ENCODE measurements at places on chromosomes 16 and 17.

DNA sequence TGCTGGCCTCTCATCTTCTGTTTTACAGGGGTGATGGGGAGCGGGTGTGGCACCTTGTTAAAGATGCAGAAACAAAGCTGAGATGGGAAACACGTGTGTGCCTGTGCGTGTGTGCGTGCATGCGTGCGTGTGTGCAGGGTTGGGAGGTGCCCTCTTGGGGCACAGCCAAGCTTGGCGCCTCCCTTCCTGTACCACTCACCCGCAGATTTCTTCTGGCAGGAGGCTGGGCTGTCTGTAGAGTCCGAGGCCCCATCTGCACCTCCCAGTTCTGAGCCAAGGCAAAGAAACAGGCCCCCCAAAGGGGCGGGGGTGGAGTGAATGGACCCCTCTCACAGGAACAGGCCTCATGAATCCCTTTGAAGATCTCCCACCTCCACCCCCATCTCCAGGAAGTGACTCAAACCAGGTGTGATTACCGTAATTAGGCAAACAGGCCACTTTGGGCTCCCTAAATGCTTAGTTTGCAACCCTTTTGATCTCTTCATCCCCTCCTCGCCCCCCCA is 20.9 kb downstream of the TNS4 start:
- H3K4me3 ChIP-seq: peak overlapping the region; percentile 86
- peaks cover 12% of the 10 kb centered on the region for H3K36me3 ChIP-seq

DNA sequence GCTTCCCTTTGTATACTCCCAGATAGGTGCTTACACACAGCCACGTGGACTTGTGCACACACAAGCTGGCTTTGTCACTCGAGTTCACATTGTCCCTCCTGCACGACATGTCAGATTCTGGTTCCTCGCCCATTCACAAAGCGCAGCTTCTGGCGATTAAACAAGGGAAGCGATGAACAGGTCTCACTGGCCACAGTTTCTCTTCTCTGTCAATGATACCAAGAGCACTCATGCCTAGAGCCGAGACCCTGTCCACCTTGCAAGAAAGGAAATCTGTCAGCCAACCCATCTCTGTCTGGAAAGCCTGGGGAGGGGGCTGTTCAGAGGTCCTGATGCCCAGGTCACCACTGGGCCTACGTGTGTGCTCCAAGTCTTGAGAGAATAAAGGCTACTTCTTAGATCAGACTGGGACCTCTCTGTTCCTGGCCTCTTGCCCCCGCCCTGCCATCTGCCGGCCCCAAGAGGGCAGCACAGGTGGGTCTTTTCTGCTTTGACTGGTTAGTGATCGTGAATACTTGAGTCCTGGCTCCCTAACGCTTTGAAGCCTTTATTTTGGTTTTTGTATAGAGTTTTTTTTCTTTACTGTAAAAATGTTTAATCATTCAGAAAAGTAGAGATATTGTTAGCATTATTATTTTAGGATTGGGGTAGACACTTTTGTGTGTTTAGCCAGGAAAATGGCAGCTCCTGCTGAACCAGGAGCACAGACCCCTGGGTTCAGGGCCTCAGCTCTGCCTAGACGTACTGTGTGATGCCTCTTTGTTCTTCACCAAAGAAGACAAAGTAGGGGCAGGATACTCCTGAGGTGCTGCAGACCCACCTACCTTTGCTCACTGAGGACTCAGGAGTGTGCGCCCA is 104.7 kb downstream of the MRM1 start:
- H3K36me3 ChIP-seq: no peaks in the 10 kb centered on the region
- peak; percentile 65 for DNase-seq
- no peak overlapping the region for H3K4me3 ChIP-seq
- H3K27me3 ChIP-seq: peaks cover 18% of the 10 kb centered on the region

DNA sequence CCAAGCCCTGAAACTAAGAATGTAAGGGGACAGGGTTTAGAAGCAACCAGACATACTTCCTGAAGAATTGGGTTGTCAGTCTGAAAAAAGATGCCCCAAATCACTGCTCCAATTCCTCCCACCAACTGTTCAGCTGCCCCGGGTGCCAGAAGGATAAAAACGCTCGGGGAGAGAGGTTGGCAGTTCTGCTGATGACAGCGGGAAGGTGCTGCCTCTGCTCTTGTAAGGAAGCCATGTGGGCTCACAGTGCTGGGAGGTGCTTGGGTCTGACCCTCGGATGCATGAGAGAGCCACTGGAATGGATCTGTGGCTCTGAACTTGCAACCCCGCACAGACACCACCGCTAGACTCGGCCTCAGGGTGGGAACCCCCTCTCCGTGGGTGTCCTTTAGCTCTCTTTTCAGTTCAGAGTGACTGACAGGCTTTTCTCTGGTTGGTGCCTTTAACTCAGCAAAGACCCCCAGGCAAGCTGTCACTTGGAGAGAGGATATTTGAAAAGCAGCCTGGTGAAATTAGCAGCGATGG is 364.8 kb upstream of the RBFOX1 start:
- no peak overlapping the region for H3K27ac ChIP-seq
- H3K36me3 ChIP-seq: peaks cover 3% of the 10 kb centered on the region
- no peaks in the 10 kb centered on the region for H3K4me1 ChIP-seq
- H3K27me3 ChIP-seq: no peaks in the 10 kb centered on the region
- H3K4me3 ChIP-seq: no peak overlapping the region

DNA sequence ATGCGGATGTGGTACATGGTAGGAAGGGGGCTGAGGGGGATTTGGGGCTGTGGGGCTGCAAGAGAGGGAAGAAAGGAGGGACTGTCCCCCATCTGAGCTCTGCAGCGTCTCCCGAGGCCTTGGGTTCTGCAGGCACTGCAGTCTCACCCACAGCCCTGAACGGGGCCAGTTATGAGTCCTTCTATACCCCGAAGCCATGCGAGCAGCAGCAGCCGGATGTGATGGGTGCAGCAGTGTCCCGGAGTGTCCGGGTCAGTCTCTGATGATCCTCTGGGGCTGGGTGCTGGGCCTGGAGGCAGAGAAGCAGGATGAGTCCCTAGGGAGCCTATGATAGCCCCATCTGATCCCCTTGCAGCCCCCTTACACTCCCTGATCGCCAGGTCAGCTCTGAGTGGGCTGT is 41.5 kb downstream of the CPNE2 start:
- no peak for DNase-seq
- H3K27ac ChIP-seq: peak overlapping the region; percentile 92
- peak overlapping the region; percentile 77 for H3K4me3 ChIP-seq
- H3K27me3 ChIP-seq: no peaks in the 10 kb centered on the region

- H3K27ac ChIP-seq: peak overlapping the region; percentile 80
- peak overlapping the region; percentile 98 for H3K4me3 ChIP-seq
- no peak for DNase-seq
- no peaks in the 10 kb centered on the region for H3K27me3 ChIP-seq
- peaks cover 38% of the 10 kb centered on the region for H3K4me1 ChIP-seq
- H3K36me3 ChIP-seq: no peaks in the 10 kb centered on the region
Observed at GRCh38 chr16:31094088-31094423, 541 bp downstream of the VKORC1 start.

DNA sequence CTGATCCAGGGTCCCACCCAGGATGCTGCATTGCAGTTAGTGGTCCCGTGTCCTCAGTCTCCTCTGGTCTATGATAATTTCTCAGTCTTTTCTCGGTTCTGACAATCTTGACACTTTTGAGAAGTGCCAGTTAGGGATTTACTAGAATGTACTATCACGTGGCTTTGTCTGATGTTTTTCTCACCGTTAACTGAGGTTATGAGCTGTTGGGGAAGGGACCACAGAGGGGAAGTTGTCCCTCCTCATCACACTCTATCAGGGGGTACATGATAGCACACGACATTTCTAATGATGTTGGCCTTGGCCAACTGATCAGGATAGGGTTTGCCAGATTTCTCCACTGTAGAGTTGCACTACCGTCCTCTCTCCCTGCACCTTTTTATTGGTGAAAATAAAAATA is 250.9 kb upstream of the SDK2 start:
- no peak overlapping the region for H3K4me3 ChIP-seq
- H3K27ac ChIP-seq: no peak overlapping the region
- DNase-seq: no peak

DNA sequence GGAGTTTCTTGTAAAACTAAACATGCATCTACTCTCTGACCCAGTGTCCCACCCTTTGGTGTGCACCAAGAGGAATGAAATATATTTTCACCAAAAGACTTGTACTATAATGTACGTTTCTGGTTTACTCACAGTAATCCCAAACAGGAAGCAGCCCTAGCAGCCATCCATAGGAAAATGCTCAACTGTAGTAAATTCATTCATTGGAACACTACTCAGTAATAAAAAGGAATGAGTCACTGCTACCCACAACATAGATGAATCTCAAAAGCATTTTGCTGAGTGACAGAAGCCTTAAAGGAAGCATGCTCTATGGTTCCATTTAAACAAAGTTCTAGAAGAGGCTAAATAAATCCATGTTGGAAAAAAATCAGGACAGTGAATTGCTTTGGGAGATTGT is 37.6 kb upstream of the DHRS7B start:
- no peak overlapping the region for H3K27ac ChIP-seq
- DNase-seq: no peak
- no peaks in the 10 kb centered on the region for H3K36me3 ChIP-seq
- H3K4me1 ChIP-seq: peaks cover 9% of the 10 kb centered on the region
- no peak overlapping the region for H3K4me3 ChIP-seq
- no peaks in the 10 kb centered on the region for H3K27me3 ChIP-seq

DNA sequence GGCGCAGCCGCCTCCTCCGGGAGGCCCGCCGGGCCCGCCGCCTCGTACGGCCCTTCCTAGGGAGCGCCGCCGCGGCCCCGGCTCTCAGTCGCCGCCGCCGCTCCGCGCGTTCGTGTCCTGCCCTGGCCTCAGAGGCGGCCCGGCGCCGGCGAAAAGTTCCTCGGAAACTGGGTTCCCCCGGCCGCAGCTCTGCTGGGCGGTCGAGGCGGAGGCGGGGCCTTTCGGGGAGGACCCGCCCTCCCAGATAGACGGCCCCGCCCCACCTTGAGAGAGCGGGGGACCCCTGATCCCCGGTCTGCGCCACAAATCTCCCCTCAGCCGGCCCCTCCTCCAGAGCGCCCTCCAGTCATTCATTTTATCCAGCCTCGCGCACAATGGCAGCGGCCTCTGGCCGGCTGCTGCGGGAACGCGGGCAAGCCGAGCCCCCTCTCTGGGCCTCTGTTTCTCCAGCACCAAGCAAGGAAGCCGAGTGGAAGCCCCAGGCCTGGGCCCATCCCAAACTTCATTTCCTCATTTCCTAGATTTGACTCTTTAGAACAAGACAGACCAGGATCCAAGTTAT is at the start of gene SREBF1:
TSS of gene SREBF1 (minus strand) at position 169 of the 562 bp plus-strand sequence. CDS start 169 bp downstream, outside the sequence.
- peak within 1 kb of the TSS; percentile 95 for H3K4me3 ChIP-seq
- H3K27me3 ChIP-seq: no peaks in the 10 kb centered on the region
- H3K4me1 ChIP-seq: peaks cover 77% of the 10 kb centered on the region
- peaks cover 5% of the 10 kb centered on the region for H3K36me3 ChIP-seq
- peak; percentile 87 for DNase-seq

DNA sequence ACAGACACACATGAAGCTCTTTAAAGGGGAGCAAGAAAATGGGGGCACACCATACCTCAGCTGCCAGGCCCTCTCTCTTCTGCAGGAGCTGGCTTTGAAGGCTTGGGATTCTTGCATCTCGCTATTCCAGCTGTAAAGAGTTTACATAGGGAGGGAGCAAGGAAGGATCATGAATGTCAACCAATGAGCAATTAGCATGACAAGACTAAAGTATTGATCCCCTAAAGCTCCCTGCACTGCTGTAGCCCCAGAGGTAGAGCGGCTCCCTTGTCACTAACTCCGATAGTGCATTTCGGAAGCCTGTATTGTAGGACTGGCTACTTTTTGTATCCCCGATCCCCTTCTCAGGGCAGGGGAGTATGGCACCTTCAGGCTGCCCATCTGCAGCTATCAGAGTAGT is 113.4 kb upstream of the PMFBP1 start:
- H3K4me3 ChIP-seq: no peak overlapping the region
- DNase-seq: no peak
- H3K36me3 ChIP-seq: no peaks in the 10 kb centered on the region
- H3K4me1 ChIP-seq: no peaks in the 10 kb centered on the region

- peaks cover 28% of the 10 kb centered on the region for H3K4me1 ChIP-seq
- H3K27me3 ChIP-seq: peaks cover 24% of the 10 kb centered on the region
- no peak overlapping the region for H3K27ac ChIP-seq
- H3K4me3 ChIP-seq: no peak overlapping the region
- no peaks in the 10 kb centered on the region for H3K36me3 ChIP-seq
- no peak for DNase-seq
Observed at GRCh38 chr16:57282510-57283213, 1.8 kb downstream of the PLLP start.

DNA sequence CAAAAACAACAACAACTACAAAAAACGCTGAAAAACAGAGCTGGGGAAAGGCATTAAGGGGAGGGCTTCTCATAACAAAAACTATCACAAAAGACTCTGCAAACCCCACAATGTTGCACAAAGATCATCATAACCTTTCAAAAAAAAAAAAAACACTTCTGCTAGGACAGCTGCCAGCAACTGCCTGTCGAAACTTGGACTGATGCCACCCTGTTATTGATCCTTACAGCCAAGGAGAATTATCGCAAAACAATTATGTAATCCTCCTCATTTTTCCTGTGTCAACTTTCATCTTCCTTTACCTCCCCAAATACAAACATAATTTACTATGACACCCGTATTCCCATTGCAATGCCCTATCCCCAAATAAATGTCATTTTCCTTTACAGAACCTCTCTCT is 9.3 kb downstream of the CCDC40 start:
- no peak overlapping the region for H3K27ac ChIP-seq
- no peaks in the 10 kb centered on the region for H3K4me1 ChIP-seq
- no peak for DNase-seq

DNA sequence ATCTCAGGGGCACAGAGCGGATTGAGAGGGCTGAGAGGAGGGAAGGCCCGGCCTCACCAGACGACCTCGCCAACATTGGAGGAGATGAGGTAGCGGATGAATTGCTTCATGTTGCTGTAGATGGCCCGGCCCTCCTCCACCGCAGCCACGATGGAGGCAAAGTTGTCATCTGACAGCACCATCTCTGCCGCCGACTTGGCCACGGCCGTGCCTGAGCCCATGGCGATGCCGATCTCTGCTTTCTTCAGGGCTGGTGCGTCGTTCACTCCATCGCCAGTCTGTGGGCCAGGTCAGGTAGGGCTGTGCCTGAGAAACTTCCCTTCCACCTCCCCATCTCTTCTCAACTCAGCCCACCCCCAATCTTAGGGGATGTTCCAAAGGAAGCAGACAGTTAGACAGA is 21.1 kb upstream of the P2RX1 start:
- no peaks in the 10 kb centered on the region for H3K27me3 ChIP-seq
- H3K4me1 ChIP-seq: no peaks in the 10 kb centered on the region
- DNase-seq: no peak

- peaks cover 3% of the 10 kb centered on the region for H3K36me3 ChIP-seq
- H3K27ac ChIP-seq: no peak overlapping the region
- no peaks in the 10 kb centered on the region for H3K27me3 ChIP-seq
- DNase-seq: no peak
- H3K4me1 ChIP-seq: no peaks in the 10 kb centered on the region
Observed at GRCh38 chr16:72051818-72052217, 2.5 kb upstream of the HP start.

- H3K4me1 ChIP-seq: peaks cover 35% of the 10 kb centered on the region
- no peak for DNase-seq
- peaks cover 6% of the 10 kb centered on the region for H3K36me3 ChIP-seq
- H3K27ac ChIP-seq: no peak overlapping the region
- no peaks in the 10 kb centered on the region for H3K27me3 ChIP-seq
Observed at GRCh38 chr16:2426941-2427361, 2.3 kb upstream of the CCNF start.

GRCh38 chr17:77286641-77287431 is 146.1 kb downstream of the SEC14L1 start:
- no peak for DNase-seq
- no peak overlapping the region for H3K27ac ChIP-seq
- peaks cover 16% of the 10 kb centered on the region for H3K4me1 ChIP-seq
- peaks cover 11% of the 10 kb centered on the region for H3K27me3 ChIP-seq
